Activated CD4-positive, alpha-beta memory T cell treated with anti-CD3 and anti-CD28 coated beads for 36 hours (primary cell): ENCODE measurements at places on chromosomes 1 and 21. TPM values are rescaled to one million over a fixed set of nuclear protein-coding genes. Genes with fewer than 3 reads are reported as not detected.
A peak's percentile ranks its signal among the peaks of the same experiment; 100 is the strongest.

DNA sequence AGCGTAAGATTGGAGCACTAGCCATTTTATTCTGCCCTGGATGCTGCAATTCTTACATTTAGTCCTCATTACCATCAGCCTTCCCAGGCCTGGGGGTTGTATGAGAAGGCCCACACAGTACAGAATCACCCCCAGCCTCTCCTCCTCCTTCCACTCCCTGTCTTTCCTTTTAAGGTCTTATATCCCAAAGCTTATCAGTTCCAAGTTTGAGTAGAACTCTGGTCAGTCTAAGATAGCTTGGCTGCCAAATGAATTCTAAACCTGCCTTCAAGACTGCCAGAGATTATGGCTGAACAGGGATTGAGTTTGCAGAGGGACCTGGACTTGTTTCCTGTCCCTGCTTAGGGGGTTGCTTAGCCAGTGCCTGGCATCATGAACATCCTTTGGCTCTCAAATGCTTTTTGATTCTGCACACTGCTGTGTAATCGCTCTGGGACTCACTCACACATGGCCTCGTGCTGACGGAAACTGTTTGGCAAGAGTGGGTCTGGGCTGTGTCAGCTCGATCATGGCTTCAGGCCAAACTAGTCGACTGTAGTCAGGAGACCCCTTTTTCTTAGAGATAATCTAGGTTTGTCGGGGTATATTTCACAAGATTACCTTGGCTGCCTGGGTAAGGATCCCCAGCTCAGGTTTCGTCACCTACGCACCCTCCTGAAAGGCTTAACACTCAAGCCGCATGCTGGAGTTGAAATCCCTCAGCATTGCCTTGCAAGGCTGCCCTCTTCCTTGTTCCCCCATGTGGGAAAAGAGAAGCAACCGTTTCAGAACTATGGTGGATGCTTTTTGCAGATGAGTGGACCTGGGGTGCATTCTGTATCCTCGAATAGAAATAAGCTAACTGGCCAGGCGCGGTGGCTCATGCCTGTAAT lies 252.6 kb downstream of the NFIA start:
- H3K36me3 ChIP-seq, result peaks cover 9% of the 10 kb centered on the region
- H3K4me3 ChIP-seq, result no peak overlapping the region
- peaks cover 24% of the 10 kb centered on the region for H3K4me1 ChIP-seq
- no peak for DNase-seq
- H3K27ac ChIP-seq, result no peak overlapping the region

Gene OBSCN
- total RNA-seq, result 14.9 TPM

Gene SAMD13
- total RNA-seq, result 0.48 TPM

Gene AIM2
- 216 TPM for total RNA-seq

Gene ZNF281
- total RNA-seq, result 11.2 TPM

Gene NLRP3
- total RNA-seq, result 1.5 TPM

Gene SRM
- 164 TPM for total RNA-seq

DNA sequence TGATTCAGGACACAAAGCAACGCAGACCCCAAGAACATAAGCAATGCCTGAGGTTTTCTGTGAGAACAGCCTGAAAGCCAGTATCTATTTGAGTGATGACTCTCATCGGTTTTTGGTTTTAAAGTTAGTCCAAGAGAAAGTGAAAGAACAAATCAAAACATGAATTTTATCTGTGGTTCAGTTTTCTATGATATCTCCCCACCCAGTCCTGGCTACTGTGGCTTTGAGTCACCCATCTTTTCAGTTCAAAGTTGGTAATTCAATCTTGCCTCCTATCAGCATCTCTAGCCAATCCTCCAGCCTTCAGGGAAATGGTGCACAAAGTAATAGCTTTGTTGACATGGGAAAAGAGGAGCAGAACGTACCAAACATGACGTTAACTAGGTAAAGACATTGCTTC lies 40.5 kb upstream of the KRTAP19-8 start:
- H3K4me1 ChIP-seq, result peaks cover 11% of the 10 kb centered on the region
- peaks cover 1% of the 10 kb centered on the region for H3K27me3 ChIP-seq
- DNase-seq, result peak; percentile 24

DNA sequence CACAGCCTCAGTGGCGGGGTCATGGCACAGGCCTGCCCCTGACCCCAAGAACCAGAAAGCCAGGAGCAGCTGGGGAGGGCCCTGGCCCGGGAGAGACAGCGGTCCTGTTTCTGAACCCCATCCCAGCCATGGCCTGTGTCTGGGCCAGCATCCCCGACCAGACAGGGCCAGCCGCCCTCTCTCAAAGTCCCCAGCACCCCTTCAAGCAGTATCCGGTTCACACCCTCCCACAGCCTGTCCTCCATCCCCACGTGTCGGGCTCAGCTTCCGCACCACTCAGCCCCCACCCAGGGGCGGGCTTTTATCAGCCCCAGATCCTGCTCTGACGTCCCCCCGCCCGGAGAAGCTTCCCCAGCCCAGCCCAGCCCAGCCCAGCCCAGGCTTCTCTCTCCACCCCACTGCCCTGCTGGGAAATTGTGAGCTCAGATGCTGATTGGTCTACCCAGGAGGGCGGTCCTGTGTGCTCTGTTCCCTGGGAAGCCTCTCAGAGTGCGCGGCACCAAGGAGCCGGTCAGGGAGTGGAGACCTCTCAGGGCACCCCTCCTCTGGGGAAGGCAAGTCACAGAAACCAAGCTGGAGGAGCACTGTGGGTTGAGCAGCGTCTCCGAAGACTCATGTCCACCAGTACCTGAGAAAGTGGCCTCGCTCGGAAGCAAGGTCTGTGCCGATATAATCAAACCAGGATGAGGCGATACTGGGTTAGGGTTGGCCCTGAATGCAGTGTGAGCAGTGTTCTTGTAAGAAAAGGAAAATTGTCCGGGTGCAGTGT lies 4.7 kb upstream of the FAAP20 start:
- peak overlapping the region; percentile 85 for H3K27ac ChIP-seq
- H3K4me1 ChIP-seq, result peaks cover 20% of the 10 kb centered on the region
- H3K36me3 ChIP-seq, result no peaks in the 10 kb centered on the region
- no peaks in the 10 kb centered on the region for H3K27me3 ChIP-seq
- peak overlapping the region; percentile 93 for H3K4me3 ChIP-seq

DNA sequence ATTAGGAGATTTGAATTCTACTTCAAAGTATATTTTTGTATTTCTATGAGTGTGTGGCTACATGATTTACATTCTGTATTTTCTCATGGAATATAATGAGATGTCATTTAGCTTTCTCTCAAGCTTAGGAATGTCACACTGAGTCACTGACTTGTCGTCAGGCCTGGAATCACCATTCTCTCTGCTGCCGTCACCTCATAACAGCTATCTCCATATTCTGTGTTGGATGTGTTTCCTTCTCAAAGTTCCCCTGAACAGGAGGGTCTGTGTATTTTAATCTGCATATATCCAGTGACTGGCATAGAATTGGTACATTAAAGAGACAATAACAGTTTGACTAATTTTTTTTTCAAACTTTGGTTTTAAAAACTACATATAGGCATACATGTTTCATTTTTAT lies 35.9 kb downstream of the LYPLAL1 start:
- no peaks in the 10 kb centered on the region for H3K4me1 ChIP-seq
- peaks cover 4% of the 10 kb centered on the region for H3K36me3 ChIP-seq
- H3K4me3 ChIP-seq, result no peak overlapping the region
- no peak for DNase-seq

Gene VSIG8
- total RNA-seq, result not detected

GRCh38 chr1:227816750-227817446 lies 1.4 kb downstream of the PRSS38 start:
- no peaks in the 10 kb centered on the region for H3K27me3 ChIP-seq
- H3K4me3 ChIP-seq, result no peak overlapping the region
- no peak for DNase-seq
- H3K4me1 ChIP-seq, result no peaks in the 10 kb centered on the region
- H3K36me3 ChIP-seq, result peaks cover 7% of the 10 kb centered on the region

DNA sequence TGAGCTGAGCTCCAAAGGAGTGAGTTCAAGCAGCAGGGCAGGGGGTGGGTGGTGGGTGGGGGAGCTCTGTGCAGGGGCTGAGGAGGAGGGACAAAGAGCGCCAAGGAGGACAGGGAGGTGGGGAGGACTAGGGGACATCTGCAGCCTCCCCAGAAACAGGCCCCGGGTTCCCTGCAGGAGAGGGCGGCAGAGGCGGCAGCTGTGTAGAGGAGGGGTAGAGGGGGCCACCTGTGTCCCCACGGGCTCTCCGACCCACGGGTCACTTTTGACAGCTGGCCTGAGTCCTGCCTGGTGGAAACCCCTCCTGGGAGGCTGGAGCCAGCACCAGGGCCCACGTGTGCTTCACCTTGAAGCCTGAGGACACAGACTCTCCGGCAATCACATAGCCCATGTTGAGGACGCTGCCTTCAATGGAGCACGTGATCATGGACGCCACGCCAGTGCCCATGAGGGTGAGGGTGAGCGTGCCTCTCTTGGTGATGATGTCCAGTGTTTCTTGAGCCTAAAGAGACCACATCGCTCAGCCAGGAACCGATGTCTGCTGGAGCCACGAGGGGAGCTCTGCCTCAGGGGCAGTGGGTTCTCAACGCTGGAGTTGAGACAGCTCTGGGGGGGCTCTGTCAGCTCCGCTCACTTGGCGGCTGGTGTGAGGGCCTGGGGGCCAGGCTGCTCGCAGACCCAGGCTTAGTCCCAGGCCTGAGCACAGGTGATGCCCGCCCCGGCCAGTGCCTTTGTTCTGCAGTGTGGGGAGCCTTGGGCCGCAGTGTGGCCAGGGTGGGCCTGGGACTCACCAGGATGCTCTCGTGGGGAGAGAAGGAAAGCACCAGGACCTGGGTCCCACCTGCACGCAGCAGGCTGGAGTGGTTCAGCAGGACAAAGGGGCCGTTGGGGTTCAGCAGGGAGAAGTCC lies 6.6 kb upstream of the TMEM52 start:
- H3K4me1 ChIP-seq, result no peaks in the 10 kb centered on the region
- no peaks in the 10 kb centered on the region for H3K27me3 ChIP-seq
- no peak for DNase-seq

GRCh38 chr1:180584869-180585268 lies 26.1 kb downstream of the OVAAL start:
- H3K27me3 ChIP-seq, result peaks cover 2% of the 10 kb centered on the region
- H3K4me3 ChIP-seq, result no peak overlapping the region
- H3K36me3 ChIP-seq, result no peaks in the 10 kb centered on the region
- no peak for DNase-seq
- H3K27ac ChIP-seq, result peak overlapping the region; percentile 78

DNA sequence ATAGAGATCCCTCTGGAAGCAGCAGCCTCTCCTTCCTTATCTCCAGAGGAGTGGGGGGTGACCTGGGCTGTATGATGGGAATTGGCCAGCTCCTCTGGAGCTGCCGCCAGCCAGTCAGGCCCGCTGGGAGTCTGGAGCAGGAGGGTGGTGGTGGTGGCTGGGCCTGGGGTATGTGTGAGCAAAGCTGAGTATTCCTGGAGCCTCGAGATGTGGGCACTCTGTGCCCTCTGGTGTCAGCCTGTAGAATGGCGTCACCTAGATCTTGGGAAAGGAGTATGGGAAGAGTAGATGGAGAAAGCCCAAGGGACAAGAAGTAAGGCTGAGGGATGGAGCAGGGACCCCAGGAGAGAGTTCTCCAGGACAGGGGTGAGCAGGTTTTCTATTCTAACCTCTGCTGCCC lies 16.0 kb downstream of the VANGL2 start:
- no peaks in the 10 kb centered on the region for H3K27me3 ChIP-seq
- no peak for DNase-seq
- H3K4me3 ChIP-seq, result no peak overlapping the region
- H3K36me3 ChIP-seq, result no peaks in the 10 kb centered on the region
- no peak overlapping the region for H3K27ac ChIP-seq

- no peaks in the 10 kb centered on the region for H3K27me3 ChIP-seq
- peak overlapping the region; percentile 9 for H3K4me3 ChIP-seq
- H3K36me3 ChIP-seq, result no peaks in the 10 kb centered on the region
- H3K4me1 ChIP-seq, result peaks cover 29% of the 10 kb centered on the region
- DNase-seq, result no peak
Observed at GRCh38 chr1:45302505-45303150, 24.1 kb upstream of the HPDL start.

DNA sequence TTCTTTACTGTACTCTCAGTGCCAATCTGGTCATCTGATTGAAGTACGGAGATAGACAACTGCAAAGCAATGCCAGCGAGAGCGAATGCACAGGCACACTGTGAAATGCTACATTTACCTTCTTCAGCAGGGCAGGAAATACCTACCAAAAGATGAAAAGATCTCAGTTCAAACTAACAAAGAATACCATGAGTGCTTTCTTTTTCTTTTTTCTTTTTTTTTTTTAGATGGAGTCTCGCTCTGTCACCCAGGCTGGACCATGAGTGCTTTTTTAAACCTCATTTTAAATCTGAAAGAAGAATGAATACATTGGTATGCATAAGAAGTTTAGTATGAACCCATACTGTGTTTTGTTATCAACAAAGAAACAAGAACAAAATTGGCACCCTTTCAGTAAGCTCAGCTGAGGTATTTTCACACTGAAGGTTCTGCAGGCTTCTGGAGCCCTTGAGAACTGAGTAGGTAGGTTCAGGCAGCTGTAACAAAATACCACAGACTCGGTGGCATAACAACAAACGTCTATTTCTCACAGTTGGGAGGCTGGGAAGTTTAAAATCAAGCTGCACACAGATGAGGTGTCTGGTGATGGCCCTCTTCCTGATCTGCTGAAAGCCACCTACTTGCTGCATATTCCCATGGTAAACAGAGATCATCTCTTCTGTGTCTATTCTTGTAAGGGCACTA lies 1.7 kb upstream of the CHI3L2 start:
- H3K27me3 ChIP-seq, result no peaks in the 10 kb centered on the region
- no peak for DNase-seq
- no peaks in the 10 kb centered on the region for H3K36me3 ChIP-seq
- H3K4me3 ChIP-seq, result peak overlapping the region; percentile 48
- H3K27ac ChIP-seq, result peak overlapping the region; percentile 59

Gene KCNN3
- total RNA-seq, result 0.14 TPM

GRCh38 chr1:212557739-212558692 lies 50.5 kb upstream of the ATF3 start:
- H3K36me3 ChIP-seq, result no peaks in the 10 kb centered on the region
- H3K27me3 ChIP-seq, result peaks cover 7% of the 10 kb centered on the region
- DNase-seq, result no peak
- peaks cover 15% of the 10 kb centered on the region for H3K4me1 ChIP-seq
- H3K27ac ChIP-seq, result no peak overlapping the region
